ENCODE measurements at places on chromosomes 2 and 18.

DNA sequence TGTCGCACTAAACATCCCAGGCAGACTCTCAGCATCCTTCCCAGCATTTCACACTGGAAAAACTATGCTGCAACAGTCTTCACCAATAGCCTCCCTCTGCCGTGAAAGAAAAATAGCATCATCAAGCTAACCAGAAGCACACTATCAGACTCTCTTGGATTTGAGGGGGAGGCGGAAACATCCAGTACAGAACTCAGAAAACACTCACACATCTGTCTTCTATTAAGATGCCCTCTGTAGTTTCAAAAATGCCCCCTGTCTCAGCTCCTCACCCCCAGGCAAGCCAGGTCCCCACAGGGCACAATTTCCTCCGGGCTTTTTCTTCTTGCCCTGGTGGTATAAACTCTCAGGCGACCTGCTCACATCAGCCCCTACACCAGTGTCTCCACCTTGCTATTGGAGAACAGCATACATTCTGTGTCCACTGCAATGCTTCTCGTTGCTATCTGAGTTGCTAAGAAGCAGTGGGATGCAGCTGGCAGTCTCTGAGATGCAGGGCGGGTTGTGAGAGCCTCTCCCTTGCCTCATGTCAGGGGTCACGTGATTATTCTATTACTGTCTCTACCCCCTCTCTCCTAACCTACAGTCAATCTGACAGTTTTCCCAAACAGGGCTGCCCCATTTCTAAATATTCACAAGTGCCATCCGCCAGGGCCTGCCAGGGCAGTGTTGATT is 189.9 kb downstream of the INO80D start:
- DNase-seq: no peak

GRCh38 chr2:107812006-107812405 is 14.7 kb upstream of the RGPD4 start:
- DNase-seq: no peak

- DNase-seq: no peak
Observed at GRCh38 chr2:236417150-236417549, 152.5 kb upstream of the ACKR3 start.

DNA sequence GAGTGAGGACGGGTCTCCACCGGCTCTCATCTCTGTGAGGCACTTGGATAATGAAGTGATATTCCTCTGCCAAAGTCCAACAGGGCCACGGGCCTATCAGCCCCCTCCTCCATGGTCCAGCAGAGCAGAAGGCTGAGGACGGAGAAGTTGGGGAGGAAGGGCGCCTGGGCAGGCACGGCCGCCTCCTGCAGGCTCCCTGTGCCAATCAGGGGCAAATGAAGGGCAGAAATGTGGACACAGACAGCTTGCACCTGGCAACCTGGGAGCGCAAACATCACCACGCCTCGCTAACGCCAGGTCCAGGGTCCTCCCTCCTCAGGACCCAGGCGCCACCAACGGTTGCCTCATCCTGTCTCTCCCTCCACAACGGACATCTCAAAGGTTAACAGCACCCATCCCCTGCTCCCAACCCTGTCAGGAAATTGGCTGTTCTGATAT is 24.3 kb downstream of the SMAD7 start:
- no peak for DNase-seq

DNA sequence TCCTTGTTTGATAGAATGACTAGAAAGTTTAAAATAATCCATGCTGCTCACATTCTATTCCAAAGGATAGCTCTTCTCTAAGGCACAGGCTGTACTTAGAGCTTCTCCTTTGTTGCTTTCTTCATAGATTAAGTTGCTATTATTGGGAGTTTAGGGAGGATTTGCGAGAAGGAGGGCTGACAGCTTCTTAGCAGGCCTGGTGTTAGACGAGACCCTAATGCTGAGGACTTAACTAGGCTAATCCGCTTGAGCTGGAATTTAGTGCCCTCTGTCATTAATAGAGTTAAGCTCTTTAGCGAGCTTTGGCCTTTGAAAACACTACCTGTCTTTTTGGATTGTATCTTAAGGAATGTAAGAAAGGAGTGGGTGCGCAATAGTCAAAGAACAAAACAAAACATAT is 81.3 kb downstream of the MOGAT1 start:
- DNase-seq: no peak

DNA sequence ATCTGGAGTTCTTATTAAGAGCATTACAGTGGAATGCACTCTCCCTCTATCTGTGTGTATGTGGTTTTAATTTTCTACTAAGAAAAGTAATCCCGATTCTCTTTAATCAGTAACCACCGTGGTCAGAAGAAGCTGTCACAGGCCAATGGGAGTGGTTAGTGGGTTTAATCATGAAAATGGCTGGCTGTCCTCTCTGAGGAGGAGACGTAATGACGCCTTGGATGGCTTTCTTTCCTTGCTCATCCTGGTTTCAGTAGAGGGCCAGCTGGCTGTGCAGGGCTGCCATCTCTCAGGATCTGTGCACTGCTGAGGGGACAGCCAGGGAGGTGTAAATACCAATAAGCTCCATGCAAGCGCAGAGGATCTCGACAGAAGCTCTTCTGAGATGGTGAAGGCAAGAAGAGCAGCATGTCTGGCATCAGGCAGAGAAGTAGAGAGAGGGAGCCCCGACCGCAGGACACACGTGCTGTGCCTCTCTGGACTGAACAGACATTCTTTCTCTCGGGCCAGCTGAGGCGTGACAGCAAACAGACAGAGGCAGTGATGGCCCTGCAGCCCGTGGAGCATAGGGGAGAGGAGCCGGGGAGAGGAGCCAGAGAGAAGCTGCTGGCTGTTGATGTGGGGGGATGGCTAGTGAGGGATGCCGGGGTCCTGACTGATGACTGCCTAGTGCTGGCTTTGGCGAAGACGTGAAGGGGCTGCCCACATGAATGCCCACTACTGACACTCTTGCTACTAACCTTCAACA is 65.1 kb upstream of the DAPL1 start:
- no peak for DNase-seq

DNA sequence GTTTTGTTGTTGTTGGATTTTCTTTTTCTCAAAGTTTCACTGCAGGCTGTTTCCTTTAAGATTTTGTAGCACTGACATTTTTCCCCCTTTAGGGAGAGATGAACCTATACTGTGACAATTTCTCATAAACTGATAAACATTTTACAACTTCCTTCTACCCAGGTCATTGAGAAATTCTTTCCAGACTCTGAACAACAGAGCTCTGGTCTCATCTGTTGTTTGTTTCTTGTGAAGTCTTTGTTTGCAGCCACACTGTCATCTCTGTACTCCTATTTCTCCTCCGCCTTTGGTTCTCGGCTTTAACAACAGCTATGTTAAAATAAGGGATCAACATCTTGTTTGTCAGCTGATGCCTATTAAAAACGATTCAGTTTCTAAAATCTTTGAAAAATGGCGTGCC is 167.6 kb downstream of the VWC2L start:
- no peak for DNase-seq

- DNase-seq: no peak
Observed at GRCh38 chr18:11570073-11570588, 39.3 kb upstream of the SLC35G4 start.

DNA sequence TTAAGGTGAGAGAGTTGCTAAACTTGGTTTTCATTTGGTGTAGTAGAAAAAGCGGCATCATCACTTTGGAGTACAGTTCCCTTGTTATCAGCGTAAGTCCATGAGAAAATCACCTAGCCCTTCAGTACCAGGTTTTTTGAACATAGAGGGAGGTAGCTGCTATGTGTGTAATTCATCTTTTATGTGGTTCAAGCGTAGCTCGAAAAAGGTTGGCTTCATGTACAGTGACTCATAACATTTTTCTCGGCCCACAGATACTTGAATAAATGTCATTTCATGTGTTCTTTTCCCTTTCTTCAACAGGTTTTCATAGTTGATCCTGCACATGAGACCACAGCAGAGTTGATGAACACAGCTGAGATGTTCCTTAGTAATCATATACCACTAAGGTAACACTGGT is 43.6 kb downstream of the UGGT1 start:
- DNase-seq: no peak

DNA sequence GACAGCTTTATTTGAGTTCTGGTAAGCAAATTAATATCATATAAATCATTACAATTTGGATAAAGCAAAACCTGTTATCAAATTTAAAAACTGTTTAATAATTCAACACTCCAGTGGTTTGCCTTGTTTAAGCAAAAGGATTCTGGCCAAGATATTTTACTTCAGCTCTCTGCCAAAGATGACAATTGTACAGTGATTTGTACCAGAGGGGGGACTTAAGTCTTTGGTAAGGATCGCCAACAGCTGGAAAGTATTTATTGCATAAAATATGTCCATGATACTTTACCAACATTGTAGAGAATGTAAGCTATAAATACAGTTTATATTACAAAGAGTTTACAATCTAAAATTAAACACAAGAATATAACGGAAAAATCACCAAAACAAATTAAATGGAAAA is 13.8 kb downstream of the PREPL start:
- DNase-seq: no peak

DNA sequence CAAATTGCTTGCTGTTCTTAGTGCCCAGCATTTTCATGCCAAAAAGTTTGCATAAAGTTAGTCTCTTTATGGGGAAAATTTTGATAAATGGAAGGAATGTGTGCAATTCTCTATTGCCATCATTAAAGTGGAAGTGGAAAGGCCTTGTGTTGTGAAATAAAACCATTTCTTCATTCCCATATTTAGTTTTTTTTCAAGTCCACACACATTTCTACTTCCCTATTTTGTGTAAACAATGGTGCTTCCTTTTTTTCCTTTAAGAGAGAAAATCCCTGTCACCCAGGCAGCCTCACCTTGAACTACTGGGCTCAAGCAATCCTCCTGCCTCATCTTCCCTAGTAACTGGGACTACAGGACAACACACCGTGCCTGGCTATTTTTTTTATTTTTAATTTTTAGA is 42.3 kb upstream of the NCOA1 start:
- no peak for DNase-seq

DNA sequence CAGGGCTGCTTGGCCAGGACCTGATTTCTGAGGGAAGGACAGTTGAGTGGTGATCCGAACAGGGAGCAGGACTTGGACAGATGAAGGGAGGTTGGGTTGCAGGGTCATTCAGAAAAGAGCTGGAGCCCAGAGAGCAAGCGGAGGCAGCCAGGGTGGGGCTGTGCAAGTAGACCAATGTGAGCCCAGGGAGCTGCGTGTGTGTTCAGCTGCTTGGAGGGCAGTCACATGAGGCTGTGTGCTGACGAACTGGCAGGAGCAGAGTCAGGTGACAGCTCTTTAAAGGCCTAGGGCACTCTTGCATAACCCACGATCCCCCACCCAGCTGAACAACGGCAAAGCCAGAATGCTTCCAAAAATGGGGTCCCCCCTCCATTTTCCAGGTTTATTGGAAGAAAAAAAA is 4.6 kb upstream of the MLPH start:
- no peak for DNase-seq

DNA sequence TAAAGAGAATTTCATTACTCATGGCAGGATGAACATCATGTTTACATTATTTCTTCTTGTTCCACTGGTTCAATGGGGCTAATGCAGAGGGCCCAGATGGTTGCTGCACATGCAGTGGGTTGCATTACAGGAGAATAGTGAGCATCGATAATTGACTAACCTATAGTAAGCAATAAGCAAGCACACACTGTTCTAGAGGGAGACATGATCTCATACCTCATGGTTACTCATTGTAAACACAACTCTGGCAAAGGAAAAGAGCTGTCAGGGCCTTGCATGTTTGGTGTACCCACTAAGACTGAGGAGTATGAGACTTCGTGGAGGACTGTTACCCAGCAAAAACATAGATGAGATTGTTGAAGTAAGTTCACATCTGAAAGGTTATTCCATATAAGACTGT is 885.6 kb upstream of the VRK2 start:
- DNase-seq: no peak

- DNase-seq: no peak
Observed at GRCh38 chr2:24822049-24822706, 29.0 kb downstream of the CENPO start.

GRCh38 chr2:34239511-34239910 is 640.4 kb upstream of the FAM98A start:
- DNase-seq: no peak

GRCh38 chr2:3142210-3142609 is 235.4 kb downstream of the EIPR1 start:
- no peak for DNase-seq

- no peak for DNase-seq
Observed at GRCh38 chr18:43277164-43277600, at the start of gene SYT4. Gene SYT4, minus strand, starts transcription at chr18:43277490. Its CDS starts 209 bp downstream, at chr18:43277281.

DNA sequence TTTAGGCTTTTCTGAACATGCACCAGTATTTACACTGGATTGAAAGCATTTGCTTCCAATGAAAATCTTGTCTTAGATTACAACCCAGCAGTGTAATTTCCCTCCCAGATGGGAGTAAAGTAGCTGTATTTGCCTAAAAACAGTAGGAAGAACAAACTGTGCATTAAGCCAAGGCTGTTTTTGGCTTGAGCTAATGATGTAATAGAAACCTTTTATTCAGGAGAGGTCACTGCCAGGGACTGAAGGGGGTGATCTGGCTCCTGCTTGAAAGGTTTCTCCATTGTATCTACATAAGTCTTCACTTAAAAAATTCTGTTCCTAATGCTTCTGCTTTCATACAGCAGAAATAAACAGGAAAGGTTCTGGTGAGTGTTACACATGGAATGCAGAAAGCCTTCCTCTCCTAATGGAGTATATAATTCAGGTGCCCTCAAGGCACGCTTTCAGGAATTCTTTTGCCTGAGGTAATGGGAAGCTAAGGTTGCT is 74.4 kb downstream of the MEIS1 start:
- DNase-seq: no peak

GRCh38 chr2:133054297-133054696 is 384.3 kb upstream of the LYPD1 start:
- no peak for DNase-seq

DNA sequence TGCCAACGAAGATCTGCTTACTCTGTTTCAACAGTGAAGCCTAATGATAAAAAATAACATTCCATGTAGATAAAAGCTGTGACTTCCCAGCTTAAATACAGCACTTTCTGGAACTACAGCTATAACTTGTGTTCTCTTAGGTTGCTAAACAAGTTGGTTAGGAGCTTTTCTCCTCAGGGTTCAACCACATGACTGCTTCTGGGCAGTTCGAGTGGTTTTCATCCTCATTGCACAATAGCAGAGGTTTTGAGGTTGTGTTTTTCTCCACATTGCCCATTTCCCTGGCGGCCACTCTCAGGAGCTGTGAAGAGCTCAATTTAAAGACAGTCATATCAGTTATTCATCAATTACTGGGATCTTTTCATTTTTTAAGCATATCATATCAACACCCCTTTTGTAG is 102.2 kb upstream of the CYP1B1 start:
- DNase-seq: no peak

- no peak for DNase-seq
Observed at GRCh38 chr2:226978300-226978699, 142.4 kb downstream of the RHBDD1 start.

Data from GM12892 (cell line).